ENCODE measurements at places on chromosomes 1 and 21. TPM values are rescaled to one million over a fixed set of nuclear protein-coding genes. Genes with fewer than 3 reads are reported as not detected.

DNA sequence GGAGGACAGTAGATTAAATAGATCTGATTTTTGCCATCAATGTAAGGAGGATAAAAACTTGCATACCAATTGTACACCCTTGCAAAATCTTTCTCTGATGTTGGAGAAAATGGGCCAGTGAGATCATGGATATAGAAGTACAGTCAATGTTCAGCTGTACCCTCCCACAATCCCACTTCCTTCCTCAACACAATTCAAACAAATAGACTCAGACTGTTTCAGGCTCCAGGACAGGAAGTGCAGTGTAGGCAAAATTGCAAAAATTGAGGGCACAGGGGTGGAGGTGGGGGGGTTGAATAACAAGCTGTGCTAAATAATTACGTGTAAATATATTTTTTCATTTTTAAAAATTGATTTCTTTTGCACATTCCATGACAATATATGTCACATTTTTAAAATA is 3.9 kb upstream of the IFI44 start:
- H3K36me3 ChIP-seq, result no peaks in the 10 kb centered on the region
- no peak for DNase-seq
- H3K27me3 ChIP-seq, result no peaks in the 10 kb centered on the region
- H3K4me1 ChIP-seq, result no peaks in the 10 kb centered on the region

The E2F2 gene
- 3.4 TPM for total RNA-seq

The C1QB gene
- total RNA-seq, result not detected

DNA sequence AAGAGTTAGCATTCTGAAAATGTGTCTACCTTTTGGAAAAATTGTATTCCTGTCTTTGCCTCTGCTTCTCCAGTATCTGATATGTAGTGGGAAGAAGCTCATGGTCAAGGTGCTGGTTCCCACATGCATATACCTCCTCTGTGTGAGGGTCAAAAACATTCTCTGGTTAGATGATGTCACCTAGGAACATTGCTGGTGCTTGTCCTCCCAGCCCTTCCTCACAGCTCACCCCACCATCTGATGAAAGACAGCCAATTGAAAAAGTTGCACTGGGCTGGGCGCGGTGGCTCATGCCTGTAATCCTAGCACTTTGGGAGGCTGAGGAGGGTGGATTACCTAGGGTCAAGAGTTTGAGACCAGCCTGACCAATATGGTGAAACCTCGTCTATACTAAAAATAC is 154.4 kb downstream of the NR5A2 start:
- H3K27ac ChIP-seq, result no peak overlapping the region
- H3K36me3 ChIP-seq, result peaks cover 6% of the 10 kb centered on the region

- peaks cover 14% of the 10 kb centered on the region for H3K27me3 ChIP-seq
- H3K27ac ChIP-seq, result no peak overlapping the region
- H3K4me3 ChIP-seq, result no peak overlapping the region
- H3K4me1 ChIP-seq, result no peaks in the 10 kb centered on the region
- DNase-seq, result no peak
Observed at GRCh38 chr1:204384636-204385352, 25.1 kb upstream of the PLEKHA6 start.

The NR1I3 gene
- not detected for total RNA-seq

- H3K27ac ChIP-seq, result no peak overlapping the region
- H3K4me1 ChIP-seq, result no peaks in the 10 kb centered on the region
- no peak overlapping the region for H3K4me3 ChIP-seq
- no peaks in the 10 kb centered on the region for H3K27me3 ChIP-seq
Observed at GRCh38 chr1:184242507-184242943, 144.3 kb upstream of the C1orf21 start.

DNA sequence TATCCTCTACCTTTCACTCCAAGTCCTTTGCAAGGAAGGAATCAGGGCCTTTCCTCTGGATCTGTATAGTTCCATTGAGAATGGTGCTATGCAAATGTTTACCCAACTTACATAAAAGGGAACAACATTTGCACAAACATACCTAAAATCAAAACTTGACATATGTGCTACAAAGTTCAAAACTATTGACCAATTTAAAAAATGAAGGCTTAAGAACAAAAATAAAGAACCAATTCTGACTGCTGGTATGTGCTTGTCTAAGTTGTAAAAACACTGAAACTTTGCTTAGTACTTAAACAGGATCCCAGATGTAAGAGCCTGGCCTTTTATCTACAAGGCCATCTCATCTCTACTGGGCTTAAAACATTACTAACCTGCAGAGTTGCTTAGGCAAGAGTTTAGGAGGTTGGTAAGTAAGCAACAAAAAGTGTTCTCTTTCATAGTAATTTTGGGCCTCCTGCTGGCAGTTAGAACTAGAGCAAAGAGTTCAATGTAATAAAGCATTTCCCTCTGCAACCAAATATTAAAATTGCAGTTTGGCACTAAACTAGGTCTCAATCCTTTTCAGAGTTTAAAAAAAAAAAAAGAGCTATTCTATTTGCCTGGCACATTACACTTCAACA is 2.0 kb downstream of the SCMH1 start:
- H3K27ac ChIP-seq, result no peak overlapping the region
- H3K4me1 ChIP-seq, result peaks cover 14% of the 10 kb centered on the region
- H3K4me3 ChIP-seq, result no peak overlapping the region
- peaks cover 30% of the 10 kb centered on the region for H3K27me3 ChIP-seq
- no peaks in the 10 kb centered on the region for H3K36me3 ChIP-seq

The ZFP69B gene
- total RNA-seq, result 10.8 TPM

The PDZK1IP1 gene
- total RNA-seq, result not detected

The ACAP3 gene
- 31.9 TPM for total RNA-seq
